Activated CD4-positive, alpha-beta T cell treated with anti-CD3 and anti-CD28 coated beads for 4 hours (primary cell): ENCODE measurements at places on chromosomes 2 and 18.

- no peak for DNase-seq
Observed at GRCh38 chr2:128315829-128316776, 2.6 kb downstream of the HS6ST1 start.

DNA sequence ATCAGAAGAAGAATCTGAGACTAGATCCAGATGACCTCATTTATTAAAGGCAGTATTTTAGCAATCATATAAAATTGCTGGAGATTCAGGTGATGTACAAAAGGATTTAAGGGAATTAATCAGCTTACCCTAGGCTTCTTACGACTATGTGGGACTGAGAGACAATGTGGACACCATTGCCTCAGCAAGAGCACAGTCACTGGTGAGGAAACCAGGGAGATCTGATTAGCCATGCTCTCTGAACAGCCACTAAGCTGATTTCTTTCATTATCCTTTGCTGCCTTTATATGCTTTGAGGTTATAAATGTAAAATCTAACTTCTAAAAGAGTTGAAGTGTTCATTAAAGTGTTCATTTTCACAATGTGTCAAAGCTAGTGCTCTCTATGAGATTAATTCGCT lies 22.7 kb upstream of the GULP1 start:
- DNase-seq, result no peak

- DNase-seq, result no peak
Observed at GRCh38 chr2:149456285-149456684, 125.9 kb downstream of the LYPD6 start.

DNA sequence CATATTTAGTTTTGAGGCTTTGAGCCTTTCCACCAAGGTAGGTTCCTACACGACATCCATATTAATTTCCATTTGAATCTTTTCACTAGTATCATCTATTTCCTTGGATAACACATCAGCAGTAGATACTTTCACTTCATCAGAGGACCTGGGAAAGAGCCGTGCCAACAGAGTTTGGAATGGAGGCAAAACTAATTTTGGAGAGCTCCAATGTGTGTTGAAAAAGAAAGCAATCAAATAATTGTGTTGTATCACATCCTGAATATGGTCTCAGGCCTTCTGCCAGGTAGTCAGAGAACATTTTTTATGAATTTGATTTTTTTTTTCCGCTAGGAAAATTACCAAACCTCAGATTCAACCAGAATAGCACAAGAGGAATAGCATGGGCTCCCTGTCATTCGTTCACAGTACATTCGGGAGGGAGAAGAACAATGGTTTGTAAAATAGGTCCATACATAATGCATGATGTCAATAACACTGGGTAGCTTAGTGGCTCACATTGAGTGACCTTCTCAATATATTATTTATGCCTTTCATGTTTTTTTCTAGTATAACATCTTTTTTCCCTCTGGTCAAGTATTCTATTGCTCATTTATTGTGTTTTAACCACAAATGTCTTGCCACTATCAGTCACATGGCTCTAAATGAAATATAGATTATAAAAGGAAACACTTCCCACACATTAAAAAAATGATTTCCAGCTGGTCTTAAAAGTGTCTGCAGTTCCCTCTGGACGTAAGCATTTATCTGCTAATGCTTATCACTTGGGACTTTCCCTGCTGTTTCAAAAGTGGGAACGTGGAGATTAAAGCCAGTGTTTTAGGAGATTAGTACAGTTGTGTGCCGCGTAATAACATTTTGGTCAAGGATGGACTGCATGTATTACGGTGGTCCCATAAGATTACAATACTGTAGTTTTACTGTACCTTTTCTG lies 68.6 kb upstream of the RAPH1 start:
- DNase-seq, result no peak

DNA sequence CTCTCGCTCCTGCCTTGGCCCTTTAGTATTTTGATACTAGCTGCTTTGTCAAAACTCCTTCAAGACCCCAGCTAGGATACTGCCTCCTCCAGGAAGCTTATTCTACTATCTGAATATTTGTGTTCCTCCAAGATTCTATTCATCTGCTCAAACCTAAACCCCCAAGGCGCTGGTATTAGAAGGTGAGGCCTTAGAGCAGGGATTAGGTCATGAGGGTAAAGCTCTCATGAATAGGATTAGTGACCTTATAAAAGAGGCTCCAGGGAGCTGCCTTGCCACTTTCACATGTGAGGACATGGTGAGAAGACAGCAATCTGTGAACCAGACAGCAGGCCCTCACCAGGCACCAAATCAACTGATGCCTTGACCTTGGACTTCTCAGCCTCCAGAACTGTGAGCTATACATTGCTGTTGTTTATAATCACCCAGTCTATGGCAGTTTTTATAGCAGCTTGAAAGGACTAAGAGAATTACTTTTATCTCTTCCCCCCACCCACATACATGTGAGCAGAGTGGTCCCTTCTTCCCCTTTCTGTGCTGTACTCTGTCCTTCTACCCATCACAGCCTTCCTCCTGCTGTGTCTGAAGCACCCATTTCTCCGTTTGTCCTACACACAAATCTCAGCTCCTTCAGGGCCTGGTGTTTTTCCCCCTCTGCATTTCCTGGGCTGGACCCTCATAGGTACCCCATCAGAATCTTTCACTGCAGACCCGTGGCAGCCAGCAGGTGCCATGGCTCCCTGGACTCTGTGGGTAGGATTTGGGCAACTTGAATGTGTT lies 54.5 kb downstream of the HS1BP3 start:
- no peak for DNase-seq

DNA sequence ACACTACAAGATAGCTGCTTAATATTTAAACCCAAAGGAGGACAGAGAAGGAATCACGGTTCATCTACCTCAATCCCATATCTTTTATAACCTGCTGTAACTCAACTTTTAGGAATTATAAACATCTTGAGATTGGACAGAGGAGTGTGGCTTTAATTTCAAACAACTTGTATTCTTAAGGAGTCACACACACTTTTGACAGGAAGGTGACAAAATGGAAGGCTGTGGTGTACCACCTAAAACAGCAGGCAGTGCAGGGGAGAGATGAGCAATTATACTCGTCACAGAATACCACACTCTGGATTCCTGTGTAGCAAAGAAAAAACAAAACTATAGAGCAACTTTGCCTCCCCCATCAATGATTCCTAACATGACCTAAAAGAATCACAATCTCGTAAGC lies 194.8 kb downstream of the ZEB2 start:
- DNase-seq, result peak; percentile 30

- DNase-seq, result no peak
Observed at GRCh38 chr2:16225545-16225944, 285.2 kb downstream of the MYCN start.

DNA sequence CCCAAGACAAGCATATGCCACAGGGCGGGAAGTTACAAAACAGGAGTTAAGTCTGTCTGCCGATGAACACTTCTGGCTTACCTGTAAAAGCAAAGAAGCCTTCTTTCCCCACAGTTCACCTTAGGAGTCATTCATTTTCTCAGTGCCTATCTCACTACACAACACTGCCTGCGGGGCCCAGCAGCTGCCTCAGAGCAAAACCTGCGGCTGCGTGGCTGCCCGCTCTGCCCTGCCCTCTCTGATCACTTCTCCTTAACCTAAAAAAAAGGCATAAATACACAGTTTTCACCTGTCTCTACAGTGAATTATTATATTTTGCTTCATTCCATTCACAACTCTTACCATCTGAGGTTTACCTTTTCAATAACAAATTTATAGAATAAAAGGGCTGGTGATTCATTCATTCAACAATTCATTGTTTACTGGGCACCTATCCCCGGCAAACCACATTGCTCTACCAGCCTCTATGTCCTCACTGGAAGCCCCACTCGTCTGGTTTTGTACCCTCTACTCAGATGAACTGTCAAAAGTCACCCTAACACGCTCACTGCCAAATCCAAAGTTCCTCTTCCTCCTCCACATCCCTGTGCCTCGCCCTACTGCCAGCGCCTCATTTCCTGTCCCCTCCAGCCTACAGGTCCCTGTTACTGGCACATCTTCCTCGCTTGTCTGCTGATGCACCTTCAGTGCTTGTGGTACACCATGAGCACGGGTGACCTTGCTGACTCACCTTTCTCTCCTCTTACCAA lies 31.4 kb downstream of the AFG3L2 start:
- DNase-seq, result no peak

- DNase-seq, result no peak
Observed at GRCh38 chr2:181877181-181877664, 14.3 kb upstream of the ITPRID2 start.

- no peak for DNase-seq
Observed at GRCh38 chr2:21972586-21972985, 848.8 kb downstream of the TDRD15 start.

- DNase-seq, result no peak
Observed at GRCh38 chr2:230986520-230987136, 9.3 kb upstream of the SPATA3 start.

DNA sequence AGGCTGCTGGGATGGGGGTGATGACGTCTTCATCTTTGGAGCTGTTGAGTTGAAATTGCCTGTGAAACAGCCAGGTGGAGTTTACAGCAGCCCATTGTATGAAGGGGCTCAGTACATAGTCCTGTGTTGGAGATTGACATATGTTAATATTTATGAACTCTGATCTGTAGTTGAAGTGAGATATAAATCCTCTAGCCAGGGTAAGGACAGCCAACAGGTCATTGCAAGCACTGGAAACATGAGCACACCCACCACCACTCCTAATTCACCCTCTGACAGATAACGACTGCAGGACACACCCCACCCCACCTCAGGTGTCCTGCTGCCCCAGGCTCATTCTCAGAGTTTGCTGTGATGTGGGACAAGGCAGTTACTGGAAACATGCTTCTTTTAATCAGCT lies 112.4 kb upstream of the TRIB2 start:
- no peak for DNase-seq

DNA sequence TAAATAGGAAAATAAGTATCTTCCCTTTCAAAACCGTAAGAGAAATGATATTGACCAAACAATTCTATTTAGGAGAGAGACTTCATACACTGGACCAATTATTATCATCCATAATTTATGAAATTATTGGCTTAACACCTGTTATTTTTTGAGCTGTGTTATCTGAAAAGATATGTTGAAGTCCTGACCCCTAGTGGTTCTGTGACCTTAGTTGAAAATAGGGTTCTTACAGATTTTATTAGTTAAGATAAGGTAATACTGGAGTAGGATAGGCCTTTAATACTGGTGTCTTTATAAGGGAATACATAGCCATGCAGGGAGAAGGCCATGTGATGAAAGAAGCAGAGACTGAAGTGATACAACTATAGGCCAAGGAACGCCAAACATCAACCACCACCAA lies 659.6 kb downstream of the DCC start:
- no peak for DNase-seq

- no peak for DNase-seq
Observed at GRCh38 chr2:85945586-85945985, 56.8 kb upstream of the ST3GAL5 start.

DNA sequence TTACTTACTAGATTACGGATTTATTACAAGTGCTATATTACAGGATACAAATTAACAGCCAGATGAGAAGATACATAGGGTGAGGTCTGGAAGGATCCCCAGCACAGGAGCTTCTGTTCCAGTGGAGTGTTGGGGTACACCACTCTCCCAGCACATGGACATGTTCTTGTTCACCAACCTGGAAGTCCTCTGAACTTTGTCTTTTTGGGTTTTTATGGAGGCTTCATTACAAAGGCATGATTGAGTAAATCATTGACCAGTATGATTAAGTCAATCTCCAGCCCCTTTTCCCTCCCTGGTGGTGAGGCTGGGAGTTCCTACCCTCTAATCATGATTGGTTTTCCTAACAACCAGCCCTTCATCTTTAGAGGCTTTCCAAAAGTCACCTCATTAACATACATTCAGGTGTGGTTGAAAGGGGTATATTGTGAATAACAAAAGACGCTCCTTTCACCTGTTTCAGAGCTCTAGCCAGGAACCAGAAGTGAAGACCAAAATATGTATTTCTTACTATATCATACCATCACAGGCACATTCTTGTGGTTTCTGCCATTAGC lies 38.3 kb downstream of the APLF start:
- no peak for DNase-seq

- no peak for DNase-seq
Observed at GRCh38 chr18:7872569-7872968, 305.5 kb downstream of the PTPRM start.

DNA sequence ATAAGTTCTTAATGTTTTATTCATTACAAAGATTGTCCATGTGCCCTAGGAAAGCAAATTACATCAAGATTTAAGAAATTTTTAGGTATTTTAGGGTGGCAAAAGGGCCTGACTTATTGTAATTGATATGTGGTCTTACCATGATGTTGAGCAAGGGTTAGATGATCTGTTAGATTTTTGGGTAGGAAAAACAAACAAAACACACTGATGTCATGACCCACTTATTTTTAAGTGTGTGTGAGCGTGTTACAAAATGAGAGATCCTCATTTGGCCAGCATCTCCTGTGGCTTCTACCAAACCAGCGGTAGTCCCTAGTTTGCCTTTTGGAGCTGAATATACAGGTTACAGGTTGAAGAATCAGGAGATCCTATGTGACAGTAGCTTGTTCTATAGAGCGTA lies 89.8 kb upstream of the ITGB6 start:
- DNase-seq, result no peak

DNA sequence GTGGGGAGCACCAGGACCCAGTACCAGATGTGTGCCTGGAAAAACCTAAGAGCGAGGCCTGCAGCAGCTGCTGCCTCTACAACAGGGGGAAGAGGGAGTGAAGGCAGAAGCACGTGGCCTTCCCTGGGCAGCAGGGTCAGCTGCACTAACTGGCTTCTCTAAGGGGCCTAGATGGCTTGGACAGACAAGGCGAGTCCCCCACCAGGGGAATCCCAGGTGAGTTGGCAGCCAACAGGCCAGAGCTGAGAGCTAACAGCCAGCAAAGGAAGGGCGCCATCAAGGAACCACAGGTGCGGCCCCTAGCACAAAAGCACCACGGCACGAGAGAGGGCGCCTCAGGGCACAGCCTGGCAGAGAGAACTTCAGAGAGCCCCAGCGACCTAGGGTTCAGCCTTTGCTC lies 19.8 kb upstream of the MAL start:
- DNase-seq, result no peak
